PC-9 (cell line): ENCODE measurements at places on chromosomes 4 and X. TPM values are rescaled to one million over a fixed set of nuclear protein-coding genes. Genes with fewer than 3 reads are reported as not detected.
A peak's percentile ranks its signal among the peaks of the same experiment; 100 is the strongest.

DNA sequence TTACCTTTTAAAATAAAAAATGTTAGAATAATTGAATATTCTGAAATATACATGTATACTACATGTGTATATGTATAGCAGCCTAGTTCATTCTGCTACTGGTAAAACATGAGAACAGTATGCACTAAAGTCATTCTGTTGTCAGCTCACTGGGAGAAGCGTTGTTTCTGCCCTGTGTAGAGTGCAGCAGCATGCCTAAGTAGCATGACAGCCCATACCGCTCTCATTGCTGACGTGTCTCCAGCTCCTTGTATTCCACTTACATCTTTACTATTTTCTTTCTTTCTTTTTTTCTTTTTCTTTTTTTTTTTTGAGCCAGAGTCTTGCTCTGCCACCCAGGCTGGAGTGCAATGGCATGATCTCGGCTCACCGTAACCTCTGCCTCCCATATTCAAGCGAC lies 90.7 kb downstream of the KLHL8 start:
- no peak for DNase-seq

- no peak for DNase-seq
Observed at GRCh38 chr4:138104284-138104680, 137.9 kb downstream of the SLC7A11 start.

DNA sequence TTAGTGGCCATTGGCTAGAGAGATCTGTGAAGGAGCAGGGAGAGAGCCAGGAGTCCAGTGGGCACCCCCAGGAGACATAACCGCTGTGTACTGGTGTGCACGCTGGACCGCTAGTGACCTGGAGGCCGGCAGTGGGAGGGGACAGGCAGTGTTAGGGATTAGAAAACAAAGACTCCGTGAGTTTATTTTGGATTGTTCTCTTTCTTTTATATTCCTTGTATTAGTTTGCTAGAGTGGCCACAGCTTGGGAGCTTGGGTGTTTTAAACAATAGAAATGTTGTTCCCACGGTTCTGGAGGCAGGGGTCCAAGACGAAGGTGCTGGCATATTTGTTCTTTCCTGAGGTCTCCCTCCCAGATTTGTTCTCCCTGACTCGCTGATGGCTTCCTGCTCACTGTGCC lies 266.4 kb downstream of the RAPGEF2 start:
- no peak for DNase-seq

DNA sequence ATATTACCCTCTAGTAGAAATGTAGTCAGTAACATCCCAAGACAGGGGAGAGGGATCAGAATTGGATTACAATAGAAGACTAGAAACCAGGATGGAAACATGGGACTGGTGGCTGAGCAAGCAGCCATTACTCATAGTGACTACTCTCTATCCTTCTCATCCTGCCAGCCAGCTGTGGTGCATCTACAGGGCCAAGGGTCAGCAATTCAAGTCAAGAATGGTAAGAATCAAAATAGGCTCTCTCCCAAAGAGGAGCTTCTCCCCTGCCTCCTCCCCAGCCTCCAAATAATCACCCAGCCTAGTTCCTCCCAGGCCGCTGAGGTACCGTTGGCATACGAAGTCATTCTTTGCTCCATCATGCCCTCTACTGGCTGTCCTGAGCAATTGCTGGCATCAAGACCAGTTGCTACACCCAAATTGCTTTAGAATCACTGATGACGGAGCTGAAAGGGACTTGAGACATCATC lies 19.4 kb downstream of the AWAT2 start:
- peak; percentile 7 for DNase-seq

- no peak for DNase-seq
Observed at GRCh38 chrX:39895218-39896110, 202.3 kb downstream of the BCOR start.

DNA sequence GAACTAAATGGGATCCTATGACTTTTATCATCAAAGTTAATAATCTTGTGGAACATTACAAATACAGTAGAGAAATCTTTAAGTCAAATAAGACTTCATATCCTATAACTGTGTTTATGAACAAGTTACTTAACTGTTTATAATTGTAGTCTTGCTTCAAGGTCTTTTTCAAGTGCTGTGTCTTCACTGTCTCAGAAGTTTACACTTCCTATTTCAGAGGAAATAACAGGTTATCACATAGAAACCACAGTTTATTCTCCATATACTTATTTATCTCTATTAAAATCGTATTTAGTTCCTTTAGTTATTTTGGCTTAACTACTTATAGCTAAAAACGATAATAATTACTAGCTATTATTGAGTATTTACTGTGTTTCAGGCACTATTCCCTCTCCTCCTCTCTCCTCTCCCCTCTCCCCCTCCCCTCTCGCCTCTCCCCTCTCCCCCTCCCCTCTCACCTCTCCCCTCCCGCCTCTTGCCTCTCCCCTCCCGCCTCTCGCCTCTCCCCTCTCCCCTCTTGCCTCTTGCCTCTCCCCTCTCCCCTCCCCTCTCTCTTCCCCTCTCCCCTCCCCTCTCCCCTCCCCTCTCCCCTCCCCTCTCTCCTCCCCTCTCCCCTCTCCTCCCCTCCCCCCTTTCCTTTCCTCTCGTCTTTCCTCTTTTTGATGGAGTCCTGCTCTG lies 63.7 kb downstream of the RBPJ start:
- DNase-seq, result no peak

DNA sequence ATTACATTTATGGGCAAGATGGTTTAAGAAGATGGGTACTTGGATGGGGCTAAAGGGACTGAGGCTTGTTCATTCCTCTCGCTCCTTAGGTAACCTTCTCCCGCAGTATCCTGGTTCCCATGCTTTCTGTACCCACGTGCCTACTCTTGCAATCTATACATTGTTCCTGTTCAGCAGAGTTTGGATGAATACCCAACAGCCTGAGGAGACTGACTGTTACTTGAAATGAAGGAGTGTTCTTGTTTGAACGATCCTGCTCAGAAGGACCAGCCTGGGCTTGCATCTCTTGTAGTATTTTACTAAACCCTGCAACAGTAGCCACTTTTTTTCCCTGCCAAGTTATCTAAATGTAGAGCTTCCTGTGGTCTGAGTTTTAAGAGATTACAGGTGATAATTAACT lies 33.7 kb upstream of the ADH6 start:
- no peak for DNase-seq

DNA sequence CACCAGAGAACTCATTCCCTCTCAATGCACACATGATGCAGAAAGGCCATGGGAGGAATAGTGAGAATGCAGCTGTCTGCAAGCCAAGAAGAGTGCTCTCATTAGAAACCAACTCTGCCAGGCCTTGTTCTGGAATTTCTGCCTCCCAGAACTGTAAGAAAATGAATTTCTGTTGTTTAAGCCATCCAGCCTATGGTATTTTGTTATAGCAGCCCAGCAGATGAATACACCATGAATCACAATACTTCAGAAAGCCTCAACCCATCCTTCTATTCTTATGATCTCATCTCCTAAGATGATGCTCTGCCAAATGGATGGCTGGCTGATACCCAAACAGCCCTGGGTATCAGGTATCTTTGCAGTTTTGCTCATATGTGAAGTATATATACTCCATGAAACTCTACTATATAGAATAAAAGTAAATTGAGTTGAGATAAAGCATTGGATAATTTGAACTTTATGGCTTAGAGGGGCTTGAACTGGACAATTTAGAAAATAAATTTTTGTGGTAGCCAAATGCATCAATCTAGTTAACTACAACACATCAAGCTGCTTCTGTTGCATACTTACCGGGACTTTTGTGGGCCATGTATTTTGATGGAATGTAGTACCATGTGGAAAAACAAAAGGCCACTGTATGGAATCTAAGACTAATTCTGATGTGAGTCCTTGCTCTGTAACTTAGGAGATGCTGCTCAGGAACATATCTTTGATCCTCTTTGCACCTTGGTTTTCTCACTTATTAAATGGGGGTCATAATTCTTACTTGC lies 245.9 kb downstream of the HS3ST1 start:
- DNase-seq, result no peak

DNA sequence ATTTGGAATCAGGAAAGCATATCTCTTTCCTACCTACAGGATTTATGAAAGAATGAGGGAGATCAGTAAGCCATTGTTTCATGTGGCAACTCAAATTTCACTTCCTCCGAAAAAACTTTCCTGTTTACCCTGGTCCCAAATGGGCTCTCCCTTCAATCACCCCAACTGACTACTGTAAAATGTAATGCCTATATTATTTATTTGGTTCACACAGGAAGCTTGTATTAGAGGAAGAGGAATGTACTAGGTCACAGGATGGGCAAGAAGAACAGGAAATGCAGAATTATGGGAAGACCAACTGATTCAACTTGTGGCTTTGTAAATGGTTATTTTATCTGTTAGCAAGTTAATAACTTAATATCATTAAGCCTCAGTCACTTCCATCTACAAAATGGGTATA lies 23.1 kb downstream of the COL4A6 start:
- no peak for DNase-seq

DNA sequence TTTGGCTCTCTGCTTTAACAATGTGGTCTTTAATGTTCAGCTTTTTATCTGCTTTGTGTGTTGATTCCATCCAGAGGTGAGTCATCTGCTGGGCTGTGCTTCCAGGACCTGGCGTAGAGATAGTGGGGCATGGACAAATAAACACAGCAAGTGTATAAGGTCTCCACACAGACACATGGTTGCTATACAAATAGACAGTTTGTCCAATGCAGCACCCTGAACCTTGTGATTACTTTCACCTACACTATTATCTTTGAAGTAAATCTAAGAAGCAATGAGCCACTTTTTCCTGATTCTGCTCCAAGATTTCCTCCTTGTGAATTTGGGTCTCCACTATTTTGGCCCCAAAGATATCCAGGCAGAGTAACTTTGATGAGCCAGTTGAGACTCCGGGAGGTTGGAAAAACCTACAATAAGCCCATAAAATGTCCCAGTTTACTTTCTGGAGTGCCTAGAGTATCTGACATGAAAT lies 12.1 kb downstream of the PPARGC1A start:
- DNase-seq, result no peak

- peak; percentile 47 for DNase-seq
Observed at GRCh38 chr4:38664706-38665401, 855 bp downstream of the KLF3 start.

- no peak for DNase-seq
Observed at GRCh38 chrX:40622479-40623138, 619 bp upstream of the MPC1L start.

- no peak for DNase-seq
Observed at GRCh38 chr4:78020677-78021076, 36.4 kb upstream of the FRAS1 start.

DNA sequence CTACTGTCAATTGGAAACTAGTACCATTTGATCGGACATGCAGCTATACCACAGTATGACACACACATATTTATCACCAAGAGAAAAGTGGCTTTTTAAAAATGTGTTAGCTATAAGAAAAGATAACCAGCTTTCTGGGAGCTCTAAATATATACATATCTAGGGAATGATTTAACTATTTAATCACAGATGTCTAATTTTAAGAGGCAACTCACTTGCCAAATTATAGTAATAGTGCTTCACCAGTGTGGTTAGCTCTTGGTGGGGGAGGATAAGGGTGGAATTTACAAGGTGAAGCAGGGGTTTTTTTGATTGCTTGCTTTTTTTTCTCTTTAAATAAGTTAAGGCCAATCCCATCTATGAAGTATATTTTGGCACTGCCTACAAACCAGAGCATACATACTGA lies 547.7 kb upstream of the DIPK2B start:
- no peak for DNase-seq

GRCh38 chrX:25290132-25290531 lies 274.4 kb upstream of the ARX start:
- no peak for DNase-seq

DNA sequence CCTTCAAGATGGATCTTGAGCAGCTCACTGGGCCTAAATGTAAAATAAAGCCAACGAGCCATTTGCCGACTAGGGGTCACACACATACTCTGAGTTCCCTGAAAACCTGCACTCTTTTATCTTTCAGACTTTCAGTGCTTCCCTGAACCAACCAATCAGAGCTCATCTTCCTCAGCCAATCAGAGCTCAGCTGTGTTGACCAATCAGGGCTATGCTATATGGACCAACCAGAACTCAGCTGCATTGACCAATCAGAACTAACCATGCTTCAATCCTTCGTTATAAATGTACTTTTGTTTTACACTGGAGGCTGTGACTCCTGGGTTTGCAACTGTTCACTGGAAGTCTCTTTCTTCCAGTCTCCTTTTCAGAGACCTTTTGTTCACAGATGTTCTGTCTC lies 19.3 kb downstream of the SLC25A53 start:
- DNase-seq, result no peak

GRCh38 chr4:183014361-183015084 lies 84.5 kb upstream of the WWC2 start:
- no peak for DNase-seq

DNA sequence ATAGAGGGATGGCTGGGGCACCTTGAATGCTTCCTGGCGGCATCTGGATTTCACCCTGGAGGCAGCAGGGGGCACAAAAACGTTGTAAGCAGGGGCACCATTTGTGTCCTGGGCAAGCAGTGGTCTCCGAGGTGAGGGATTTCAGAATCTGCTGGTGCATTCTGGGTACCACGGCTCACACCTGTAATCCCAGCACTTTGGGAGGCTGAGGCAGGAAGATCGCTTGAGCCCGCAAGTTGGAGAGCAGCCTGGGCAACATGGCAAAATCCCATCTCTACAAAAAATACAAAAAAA lies 16.8 kb upstream of the TBC1D14 start:
- no peak for DNase-seq

- DNase-seq, result no peak
Observed at GRCh38 chrX:129678614-129679195, 23.9 kb upstream of the APLN start.

GRCh38 chr4:171718069-171718468 lies 95.1 kb upstream of the GALNTL6 start:
- no peak for DNase-seq

DNA sequence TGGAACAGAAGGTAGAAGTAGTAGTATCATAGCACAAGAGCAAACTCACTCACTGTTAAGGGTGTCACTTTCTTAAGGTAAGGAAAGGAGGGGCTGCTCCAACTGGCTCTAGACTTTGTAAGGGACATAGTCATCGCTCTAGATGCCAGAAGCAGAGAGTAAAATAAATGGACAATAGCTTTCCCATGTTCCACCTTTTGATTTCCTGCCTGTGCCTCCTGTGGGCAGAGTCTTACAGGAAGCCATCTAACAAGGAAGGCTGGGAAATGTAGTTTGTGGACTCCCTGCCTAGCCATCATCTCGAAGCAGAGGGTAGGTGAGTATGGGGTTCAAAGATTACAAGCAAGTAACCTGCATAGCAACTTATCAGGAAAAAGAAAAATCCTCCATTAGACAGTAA lies 1.7 kb upstream of the METTL14 start:
- no peak for DNase-seq

Gene GRIA3
- not detected in 2 replicates for total RNA-seq

Gene PHEX
- 2.1 and 3.5 TPM in 2 replicates for total RNA-seq

Gene CXCL8
- 0.35 and 0.38 TPM in 2 replicates for total RNA-seq

Gene NMU
- 22.6 and 31.3 TPM in 2 replicates for total RNA-seq

Gene SUPT20HL1
- not detected in 2 replicates for total RNA-seq

Gene RWDD4
- total RNA-seq, result 16.8 and 21.5 TPM in 2 replicates

Gene SFRP2
- total RNA-seq, result not detected in 2 replicates

Gene FHDC1
- total RNA-seq, result 16.8 and 17.4 TPM in 2 replicates

Gene C4orf54
- 0.22 and 0.23 TPM in 2 replicates for total RNA-seq

Gene SMIM31
- total RNA-seq, result not detected in 2 replicates

Gene SCD5
- 34.3 and 41.1 TPM in 2 replicates for total RNA-seq
